GM13976 (cell line): ENCODE measurements at places on chromosomes 11 and 22.

DNA sequence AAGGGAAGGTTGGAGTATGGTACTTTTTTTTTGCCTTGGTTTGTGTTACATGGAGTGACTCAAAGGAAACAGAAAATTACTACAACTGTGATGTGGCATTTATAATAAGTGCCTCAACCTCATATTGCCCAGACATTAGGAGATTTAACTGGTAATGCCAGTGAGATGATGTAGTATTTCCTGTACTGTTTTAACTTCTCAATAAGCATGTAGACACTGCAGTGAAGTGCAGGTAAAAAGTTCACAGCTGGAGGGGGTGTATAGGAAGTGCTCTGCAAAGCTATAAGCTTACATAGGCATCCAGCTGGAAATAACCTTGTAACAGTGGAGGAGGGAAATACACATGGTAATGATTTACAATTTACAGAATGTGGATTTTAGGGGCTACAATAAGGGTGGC is 138.2 kb upstream of the MTMR2 start:
- DNase-seq = no peak

DNA sequence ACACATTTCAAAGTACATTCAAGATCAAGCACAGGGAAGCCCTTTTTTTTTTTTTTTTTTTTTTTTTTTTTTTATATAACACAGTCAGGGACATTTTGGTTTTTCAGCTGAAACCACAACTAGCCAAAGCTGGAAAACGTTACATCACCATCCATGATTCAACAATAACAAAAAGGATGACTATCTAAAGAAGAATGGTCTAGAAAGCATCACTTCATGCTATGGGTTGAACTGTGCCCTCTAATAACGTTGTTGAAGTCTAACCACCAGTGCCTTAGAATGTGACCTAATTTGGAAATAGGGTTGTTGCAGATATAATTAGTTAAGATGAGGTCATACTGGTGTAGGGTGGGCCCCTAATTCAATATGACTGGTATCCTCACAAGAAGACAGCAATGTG is 46.6 kb downstream of the MTMR2 start:
- no peak for DNase-seq

GRCh38 chr11:130580372-130580771 is 131.9 kb downstream of the ADAMTS15 start:
- DNase-seq = no peak

DNA sequence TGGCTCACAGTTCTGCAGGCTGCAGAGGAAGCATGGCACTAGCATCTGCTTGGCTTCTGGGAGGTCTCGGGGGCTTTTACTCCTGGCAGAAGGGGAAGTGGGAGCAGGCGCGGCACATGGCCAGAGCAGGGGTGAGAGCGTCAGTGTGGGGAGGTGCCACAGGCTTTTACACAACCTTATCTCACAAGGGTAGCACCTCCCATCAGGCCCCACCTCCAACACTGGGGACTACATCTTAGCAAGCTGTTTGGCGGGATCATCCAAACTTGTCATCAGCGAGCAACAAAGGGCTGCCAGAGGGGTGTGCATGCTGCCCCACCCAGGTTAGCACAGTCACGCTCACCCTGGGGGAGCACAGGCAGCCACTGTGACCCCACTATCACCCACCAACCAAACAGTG is 18.9 kb upstream of the YPEL1 start:
- DNase-seq = no peak

DNA sequence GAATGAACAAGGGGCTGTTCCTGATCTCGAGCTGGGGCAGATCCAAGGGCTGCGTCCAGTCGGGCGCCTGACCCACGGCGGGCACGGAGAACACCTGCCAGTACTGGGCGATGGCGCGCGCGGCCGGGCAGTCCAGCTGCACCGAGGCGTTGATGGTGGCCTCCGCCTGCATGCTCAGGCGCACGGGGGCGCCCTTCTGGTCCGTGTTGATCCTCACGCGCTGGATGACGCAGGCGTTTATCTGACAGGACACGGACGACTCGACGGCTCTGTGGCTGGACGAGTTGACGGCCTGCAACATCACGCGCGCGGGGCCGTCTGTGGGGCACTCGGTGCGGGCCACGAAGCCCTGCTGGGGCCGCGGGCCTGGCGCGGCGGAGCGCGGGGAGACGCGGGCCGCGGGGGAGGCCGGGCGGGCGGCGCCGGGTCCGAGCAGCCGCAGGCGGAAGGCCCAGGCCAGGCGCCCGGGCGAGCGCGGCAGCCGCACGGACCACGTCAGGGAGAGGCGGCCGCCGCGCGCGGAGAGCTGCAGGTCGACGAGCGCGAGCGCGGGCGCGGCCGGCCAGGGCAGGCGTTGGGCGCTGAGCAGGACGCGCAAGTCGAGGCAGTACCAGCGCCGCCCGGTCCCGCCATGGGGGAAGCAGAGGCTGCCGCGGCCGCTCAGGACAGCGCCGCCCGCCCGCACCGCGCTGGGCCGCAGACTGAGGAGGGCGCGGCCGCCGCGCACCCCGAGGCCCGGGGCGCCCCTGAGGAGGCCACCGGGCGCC is 511 bp downstream of the PKDREJ start:
- DNase-seq = no peak
